ENCODE measurements at places on chromosomes 6 and 20. TPM values are rescaled to one million over a fixed set of nuclear protein-coding genes. Genes with fewer than 3 reads are reported as not detected.

The RIPOR2 gene
- total RNA-seq = not detected

DNA sequence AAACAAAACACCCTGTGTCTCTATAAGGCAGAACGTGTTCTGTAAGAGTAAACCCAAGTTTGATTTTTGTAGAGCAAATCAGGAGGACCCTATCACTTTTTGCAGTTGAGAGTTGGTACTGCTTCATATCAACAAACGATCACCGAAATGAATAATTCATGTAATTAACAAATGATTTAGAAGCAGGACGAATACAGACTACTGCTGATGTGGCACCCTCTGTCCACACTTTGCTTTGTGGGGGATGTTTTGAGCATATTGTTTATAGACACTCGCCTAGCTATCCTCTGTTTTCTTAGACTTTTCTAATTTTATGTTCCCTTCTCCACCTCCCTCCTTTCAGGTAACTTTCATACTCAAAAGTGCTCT, 1.5 kb downstream of the CD2AP start:
- DNase-seq = no peak

DNA sequence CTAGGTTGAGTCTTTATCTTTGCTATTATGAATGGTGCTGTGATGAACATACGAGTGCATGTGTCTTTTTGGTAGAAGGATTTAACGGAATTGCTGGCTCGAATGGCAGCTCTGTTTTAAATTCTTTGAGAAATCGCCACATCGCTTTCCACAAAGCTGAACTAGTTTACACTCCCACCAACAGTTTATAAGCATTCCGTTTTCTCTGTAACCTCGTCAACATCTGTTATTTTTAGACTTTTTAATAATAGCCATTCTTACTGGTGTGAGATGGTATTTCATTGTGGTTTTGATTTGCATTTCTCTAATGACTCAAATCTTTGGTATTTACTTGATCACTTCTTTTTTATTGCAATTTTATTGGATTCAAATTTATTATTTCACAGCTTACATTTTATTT, 117.4 kb upstream of the HDGFL1 start:
- DNase-seq = no peak

DNA sequence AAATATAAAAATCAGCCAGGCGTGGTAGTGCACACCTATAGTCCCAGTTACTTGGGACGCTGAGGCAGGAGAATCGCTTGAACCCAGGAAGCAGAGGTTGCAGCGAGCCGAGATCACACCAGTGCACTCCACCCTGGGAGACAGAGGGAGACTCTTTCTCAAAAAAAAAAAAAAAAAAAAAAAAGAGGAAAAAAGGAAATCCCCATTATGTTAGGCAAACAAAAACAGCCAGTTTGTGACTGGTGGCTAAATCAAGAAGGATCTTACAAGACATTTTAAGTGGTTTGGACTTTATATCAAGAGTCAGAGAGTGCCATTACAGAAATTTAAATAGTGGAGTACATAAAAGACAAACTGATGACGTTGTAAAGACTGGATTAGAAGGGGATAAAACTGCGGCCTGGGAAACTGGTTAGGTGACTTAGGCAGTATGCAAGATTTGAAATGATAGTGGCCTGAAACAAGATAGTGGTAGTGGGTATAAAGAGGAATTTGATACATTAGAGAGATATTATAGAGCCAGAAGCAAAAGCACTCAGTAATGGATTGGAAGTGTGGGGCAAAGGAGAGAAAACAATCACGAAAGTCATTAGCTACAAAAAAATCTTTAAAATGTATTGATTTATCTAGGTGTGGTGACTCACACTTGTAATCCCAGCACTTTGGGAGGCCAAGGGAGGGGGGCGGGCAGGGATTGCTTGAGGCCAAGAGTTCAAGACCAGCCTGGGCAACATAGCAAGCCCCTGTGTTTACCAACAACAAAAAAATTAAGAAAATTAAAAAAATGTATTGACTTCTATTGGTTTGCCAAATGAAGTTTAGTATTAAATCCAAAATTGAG, 1.7 kb upstream of the MYO6 start:
- DNase-seq = peak; percentile 18

DNA sequence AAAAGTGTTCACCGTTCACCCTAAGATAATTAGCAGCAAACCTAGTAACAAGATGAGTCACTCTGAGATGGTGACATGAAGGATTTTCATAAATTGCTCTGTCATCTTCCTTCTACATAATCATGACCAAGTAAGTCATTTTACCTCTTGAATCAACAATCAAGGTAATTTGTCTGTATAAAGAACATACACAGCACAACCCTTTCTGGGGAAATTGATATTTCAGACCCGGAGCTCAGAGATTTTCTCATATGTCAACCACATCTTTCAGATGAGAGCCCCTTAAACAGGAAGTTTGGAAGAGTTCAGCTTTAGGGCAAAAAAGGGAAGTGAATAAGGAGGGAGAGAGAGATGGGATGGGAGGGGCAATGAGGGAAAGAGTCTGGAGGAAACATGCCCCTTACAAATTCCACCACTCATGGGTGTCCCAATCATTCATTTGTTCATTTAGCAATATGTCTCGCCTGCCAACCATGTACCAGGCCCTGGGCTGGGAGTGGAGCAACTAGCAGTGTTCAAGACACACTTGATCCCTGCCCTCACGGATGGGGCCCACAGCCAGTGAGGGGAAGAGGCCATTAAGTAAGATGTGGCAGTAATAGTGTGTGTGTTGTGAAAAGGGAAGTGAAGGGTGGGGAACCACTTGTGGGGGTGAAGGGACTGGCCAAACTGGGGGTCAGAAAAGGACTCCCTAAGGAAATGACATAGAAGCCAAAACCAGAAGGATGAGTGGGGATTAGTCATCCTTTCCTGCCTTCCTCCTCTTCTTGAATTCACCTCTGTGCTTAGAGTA, 190.9 kb downstream of the MAFB start:
- DNase-seq = no peak

DNA sequence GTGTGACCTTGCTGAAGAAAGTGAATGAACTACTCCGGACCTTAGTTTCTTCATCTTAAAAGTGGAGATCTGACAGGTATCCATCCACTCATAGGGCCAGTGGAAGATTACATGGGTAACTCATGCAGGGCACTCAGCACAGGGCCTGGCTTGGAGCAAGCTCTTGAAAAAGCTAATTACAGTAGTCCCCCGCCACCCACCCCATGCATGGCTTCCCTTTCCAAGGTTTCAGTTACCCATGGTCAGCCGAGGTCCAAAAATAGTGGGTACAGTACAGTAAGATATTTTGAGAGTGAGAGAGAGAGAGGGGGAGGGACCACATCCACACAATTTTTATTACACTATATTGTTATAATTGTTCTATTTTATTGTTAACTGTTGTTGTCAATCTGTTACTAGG, 7.1 kb upstream of the PMEPA1 start:
- no peak for DNase-seq

The EMILIN3 gene
- 0.04 TPM for total RNA-seq

The CRISP3 gene
- total RNA-seq = not detected

- DNase-seq = no peak
These were observed 6.9 kb upstream of the SYNDIG1 start for GRCh38 chr20:24462460-24463010.

GRCh38 chr20:63080811-63081210, 74.0 kb upstream of the BHLHE23 start:
- DNase-seq = no peak

The FNDC1 gene
- 0.03 TPM for total RNA-seq

DNA sequence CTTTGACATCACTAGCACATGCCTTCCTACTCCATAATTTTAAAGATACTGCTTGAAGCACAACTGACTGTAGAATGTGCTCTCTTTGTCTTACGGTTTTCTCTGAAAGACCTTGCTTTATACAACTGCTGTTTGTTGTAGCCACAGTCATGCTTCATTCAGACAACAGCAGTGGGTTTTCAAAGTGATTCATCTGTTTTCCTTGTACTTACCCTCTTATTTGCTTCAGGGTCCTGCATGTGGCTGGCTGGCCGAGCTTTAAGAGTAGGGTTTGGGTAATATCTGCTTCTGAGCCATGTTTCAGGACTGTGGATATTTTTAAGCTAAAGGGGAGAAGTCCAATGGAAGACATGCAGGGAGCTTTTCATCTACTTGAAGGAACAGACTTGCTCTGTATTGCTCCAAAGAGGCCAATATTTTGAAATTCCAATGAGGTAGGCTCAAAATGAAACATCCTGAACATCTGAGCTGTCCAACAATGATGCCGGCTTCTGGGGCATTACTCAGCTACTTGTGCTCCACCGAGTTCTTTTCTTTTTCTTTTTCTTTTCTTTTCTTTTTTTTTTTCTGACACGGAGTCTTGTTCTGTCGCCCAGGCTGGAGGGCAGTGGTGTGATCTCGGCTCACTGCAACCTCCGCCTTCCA, 160.2 kb upstream of the SGK1 start:
- no peak for DNase-seq

- DNase-seq = peak; percentile 94
These were observed 35.4 kb upstream of the PIM1 start for GRCh38 chr6:37134396-37135191.

DNA sequence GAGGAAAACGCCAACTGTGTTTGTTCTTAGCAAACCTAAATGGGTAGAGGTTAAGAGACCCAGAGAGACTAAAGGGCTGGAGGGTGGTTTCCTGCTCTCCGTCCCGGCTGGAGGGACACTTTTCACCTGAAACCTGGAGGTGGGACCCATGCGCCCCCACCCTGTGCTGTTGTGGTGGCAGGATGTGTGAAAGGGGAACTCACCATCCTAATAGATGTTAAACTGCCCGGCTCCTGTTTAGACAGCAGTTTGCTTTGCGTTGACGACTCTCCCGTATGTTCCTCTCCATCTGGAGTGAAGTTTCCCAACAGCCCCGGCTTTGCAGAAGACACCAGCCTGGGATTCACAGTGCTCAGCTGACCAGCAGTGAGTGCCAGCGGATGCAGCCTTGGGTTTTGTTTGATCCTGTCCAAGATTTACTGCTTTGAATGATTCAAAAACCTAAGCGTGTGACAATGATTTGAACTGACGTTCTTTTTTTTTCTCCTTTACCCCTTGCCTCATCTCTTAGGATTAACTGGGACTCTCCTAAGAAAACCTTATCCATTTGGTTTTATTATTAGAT, 66.0 kb downstream of the CDH4 start:
- no peak for DNase-seq

The C6orf132 gene
- 21.3 TPM for total RNA-seq

The ELOVL4 gene
- total RNA-seq = 9.0 TPM

DNA sequence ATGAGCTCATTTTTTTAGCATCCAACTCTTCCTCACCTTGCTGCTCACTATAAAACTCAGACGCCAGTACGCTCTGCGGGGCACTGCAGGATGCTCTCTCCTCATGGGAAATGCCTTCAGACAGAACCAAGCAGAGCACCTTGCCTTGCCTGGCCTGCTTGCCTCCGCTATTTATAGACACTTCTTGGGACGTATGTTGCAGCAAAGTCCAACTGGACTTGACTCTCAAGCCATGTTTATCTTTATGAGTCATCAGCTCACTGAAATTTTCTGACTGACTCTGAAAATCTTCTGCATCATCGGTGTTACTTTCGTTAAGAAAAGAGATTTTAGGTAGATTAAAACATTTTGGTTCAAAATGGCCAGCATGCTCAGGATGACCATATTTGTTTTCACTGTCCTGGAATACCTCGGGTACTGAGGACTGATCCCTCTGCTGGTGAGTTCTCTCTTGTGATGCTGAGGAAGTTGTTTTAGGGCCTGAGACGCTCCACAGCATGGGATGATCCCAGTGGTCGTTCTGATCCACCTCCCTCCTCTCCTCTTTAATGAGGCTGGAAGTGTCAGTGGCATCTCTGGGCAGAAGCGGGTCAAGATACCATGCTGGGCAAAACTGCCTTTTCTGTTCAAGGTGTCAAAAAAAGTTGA, 204.5 kb downstream of the KIF16B start:
- no peak for DNase-seq

DNA sequence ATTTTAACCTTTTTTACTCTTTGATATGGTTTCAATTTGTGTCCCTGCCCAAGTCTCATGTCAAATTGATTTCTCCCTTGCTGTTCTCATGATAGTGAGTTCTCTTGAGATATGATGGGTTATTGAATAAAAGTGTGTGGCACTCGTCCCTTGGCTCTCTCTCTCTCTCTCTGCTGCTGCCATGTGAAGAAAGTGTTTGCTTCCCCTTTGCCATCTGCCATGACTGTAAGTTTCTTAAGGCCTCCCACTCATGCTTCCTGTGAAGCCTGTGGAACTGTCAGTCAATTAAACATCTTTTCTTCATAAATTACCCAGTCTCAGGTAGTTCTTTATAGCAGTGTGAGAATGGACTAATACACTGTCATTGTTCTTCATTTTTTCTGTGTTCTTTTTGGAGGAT, 48.5 kb downstream of the LIN28B start:
- DNase-seq = no peak

The LST1 gene
- 0.34 TPM for total RNA-seq

- DNase-seq = no peak
These were observed 75.3 kb upstream of the RIPOR2 start for GRCh38 chr6:25010902-25011625.

GRCh38 chr6:23302514-23302913, 733.1 kb downstream of the HDGFL1 start:
- no peak for DNase-seq

GRCh38 chr6:7050004-7050403, 57.8 kb upstream of the RREB1 start:
- DNase-seq = no peak

DNA sequence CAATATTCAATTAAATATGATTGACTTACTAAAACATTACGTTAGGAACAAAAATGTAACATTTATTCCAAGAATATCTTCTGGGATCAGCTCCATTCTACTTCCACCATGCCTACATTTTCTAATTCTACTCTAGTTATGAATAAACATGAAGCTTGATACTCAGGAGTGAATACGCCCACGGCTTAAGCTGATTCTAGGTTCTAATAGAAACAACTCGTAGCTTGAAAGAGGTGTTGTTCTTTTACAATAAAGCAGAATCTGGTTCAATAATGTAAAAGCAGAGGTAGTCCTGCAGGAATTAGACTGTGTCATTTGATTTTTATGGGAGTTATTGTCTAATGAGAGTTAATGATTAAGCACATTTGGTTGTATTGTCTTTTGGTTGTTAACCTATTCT, 107.3 kb upstream of the OLIG3 start:
- DNase-seq = no peak

The TUBB2B gene
- not detected for total RNA-seq

GRCh38 chr6:159983641-159984080, 14.8 kb downstream of the IGF2R start:
- no peak for DNase-seq

Measured in foreskin keratinocyte (primary cell).